ENCODE measurements at places on chromosomes 6 and 20.

DNA sequence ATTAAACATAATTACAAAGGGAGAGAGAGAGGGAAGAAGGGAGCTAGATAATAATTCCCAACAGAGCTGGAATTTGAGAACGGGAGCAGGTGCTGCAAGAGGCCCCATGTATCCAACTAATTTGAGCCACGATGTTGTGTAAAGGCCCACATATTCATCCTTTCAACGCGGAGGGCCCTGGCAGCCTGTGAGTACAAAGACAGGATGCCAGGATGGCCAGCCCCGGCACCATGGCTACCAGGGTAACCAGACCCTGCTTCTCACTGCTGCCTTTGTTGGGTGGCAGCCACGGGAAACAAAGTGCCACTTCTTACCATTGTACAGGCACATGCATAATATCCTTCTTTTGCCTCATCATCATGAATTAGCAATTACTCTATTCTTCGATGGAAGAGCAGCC, 492.0 kb upstream of the NRSN1 start:
- DNase-seq: no peak

DNA sequence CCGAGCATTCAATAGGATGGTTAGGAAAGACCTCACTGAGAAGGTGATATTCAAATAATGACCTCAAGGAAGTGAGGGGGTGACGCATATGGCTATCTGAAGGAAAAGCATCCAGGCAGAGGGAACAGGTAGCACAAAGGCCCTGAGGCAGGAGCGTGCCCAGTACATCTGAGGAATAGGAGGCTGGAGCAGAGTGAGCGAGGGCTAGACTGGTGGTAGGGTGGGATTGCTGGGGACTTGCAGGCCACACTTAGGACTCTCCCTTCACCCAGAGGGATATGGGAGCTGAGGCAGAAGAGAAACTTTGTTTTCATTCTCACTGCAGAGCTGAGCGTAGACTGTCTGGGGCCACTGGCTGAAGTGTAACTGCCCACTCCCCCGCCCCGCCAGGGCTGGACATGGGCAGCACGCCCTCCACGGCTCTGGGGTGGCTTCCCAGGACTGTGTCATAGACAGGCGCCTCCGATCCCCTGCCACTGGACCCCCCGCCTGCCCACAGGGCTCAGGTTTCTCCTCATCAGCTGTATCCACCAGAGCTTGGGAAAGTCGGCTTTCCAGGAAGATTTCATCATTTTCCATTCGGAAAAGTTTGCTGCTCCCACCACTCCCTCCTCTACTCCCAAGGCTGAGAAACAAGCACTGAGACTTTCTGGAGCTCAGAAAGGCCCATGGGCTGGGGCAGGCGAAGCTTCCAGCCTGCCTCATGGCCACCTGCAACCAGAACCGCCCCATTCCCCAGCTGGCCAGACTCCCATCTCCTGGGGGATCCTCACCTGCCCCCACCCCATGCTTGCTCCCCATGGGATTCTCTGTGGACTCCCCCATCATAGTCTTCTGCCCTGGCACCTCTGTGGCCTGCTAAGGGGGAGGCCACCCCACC, 142.6 kb downstream of the MRPL14 start:
- no peak for DNase-seq

- DNase-seq: no peak
These were observed 86.2 kb downstream of the VEGFA start for GRCh38 chr6:43856005-43856765.

GRCh38 chr6:164109770-164110140, 695.2 kb downstream of the QKI start:
- no peak for DNase-seq

DNA sequence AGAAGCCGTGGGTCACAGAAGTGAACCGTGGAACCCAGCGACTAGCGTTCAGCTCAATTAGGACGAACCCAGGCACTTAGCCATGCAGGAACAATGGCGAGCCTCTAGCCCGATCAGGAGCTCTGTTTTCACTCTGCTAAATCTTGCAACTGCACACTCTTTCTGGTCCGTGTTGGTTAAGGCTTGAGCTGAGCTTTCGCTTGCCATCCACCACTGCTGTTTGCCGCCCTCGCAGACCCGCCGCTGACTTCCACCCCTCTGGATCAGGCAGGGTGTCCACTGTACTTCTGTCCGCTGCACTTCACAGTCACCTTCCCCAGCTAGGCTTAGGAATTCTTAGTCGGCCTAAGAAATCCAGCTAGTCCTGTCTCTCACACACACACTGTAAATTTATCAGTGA, 25.7 kb upstream of the SLC32A1 start:
- DNase-seq: no peak

- no peak for DNase-seq
These were observed 693.6 kb downstream of the QKI start for GRCh38 chr6:164108092-164108491.

DNA sequence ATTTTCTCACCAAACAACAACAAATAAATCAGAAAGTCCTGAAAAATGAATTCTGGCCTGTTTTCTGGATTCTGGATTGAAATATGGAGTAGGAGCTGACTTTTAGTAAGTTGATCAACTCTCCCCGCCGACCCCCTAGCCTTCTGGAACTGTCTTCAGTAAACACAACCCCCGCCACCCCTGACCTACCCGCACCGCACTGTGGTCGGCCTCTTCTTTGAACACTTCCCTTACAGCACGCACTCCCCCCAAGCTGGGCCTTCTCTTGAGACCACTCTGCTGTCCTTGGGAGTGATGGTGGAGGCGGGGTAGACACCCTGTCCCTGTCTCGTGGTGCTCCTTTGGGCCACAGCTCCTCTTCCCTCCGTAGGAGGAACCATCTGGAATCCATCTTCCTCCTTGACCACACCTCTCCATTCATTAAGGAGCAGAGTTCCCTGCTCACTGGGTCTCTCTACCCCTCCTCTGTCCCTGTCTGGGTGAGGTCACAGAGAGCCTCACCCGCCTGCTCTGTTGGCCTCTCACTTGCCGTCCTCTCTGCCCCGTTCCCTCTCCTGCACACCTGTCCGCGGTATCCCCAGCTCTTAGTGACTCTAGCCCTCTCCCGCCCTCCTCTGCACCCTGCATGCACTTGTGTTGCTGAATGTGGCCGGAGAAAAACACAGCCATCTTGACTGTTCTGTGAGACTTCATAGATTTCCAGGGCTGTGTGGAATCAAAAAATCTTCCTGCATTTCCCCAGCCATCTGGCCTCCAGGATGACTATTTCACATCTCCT, 19.1 kb downstream of the SYNJ2 start:
- no peak for DNase-seq

DNA sequence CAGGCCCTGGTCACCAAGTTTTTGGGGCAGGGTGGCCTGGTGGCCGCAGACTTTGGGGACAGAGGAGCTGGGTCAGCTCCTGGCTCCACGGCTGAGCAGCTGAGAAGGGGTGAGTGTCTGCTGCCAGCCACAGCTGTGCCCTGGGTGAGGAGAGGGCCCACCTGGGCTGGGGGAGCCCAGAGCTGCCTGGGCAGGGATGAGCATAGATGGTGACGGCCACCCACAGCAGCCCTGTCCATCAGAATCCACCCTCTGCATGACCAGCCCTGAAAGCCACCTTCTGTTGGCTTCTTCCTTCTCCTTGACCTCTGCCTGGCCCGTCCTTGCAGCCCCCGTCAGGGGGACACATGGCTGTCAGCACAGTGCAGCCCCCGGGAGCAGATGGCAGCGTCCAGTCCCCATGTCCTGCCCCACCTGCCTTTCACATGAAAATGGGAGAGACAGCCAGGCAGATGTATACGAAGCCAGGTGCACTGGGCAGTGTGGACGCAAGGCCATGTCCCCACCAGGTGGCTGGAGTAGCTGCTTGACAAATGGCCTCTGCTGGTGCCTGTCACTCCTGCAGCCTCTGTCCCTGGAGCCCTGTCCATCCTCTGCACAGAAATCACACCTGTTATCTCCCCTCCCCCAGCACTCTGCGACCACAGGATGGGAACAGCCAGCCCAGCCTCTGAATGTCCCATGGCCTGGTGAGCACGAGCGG, 220.8 kb downstream of the PREX1 start:
- no peak for DNase-seq

DNA sequence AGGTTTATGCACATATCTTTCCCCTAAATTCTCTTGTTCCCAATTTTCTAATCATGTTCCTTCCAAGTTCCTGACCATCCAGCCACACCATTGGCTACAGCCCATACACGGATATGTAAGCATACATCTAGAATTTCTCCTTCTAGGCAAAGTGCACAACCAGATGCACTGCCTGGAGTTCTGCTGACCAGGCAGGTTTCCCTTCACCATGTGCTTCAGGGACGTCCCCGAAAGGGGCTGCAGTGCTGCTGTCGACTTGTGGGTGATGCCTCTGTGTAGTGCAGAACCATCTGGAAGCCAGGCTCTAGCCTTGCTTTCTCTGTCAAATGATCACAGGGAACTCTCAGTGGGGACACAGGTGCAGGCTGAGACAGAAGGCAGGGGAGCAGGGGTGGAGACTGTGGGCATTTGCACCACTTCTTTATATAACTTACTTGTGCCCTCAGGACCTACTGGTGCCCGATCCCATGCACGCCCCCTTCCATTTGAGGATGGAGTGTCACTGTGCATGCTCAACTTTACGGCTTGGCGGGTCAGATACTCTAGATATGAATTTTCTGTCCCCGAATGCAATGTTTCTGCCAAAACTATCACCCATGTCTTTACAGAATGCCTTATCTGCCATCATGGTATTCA, 37.5 kb upstream of the SMOC2 start:
- DNase-seq: no peak

- DNase-seq: no peak
These were observed 16.6 kb downstream of the SIM1 start for GRCh38 chr6:100447900-100448748.

GRCh38 chr6:168116975-168117899, 38.2 kb upstream of the FRMD1 start:
- DNase-seq: no peak

DNA sequence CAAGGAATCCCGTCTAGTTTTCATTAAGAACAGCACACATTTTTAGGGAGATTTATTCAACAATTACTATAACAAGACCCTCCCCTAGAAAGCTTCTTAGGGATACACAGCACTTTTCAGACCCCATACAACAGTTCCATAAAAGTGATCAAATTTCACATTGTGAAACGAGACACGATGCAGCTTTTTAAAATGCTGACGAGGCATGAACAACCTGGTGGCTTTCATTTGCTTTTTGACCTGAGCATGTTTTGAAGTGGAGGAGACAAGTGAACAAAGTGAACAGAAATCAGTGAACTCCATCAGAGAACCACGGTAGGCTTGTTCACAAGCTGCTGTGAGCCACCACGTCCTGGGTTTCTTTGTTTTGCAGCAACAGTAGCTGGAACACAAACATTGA, 112.2 kb downstream of the PCSK2 start:
- DNase-seq: no peak

DNA sequence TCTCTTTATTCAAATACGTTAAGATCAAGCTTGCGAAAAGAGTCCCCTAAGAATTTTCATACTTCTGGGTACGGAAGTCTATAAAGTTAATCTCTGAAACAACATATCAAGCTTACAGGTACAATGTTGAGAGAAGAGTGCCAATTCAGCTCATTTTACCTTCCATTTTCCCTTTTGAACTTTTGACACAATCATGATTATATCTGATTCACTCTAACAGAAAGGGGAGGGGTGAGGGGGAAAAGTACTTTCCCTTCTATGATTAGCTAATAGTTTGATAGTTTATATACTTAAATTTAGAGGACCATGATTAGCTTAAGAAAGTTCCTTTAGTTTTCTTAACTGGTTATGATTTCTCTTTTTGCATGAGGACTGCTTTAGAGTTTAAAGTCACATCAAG, 33.5 kb downstream of the SNX3 start:
- no peak for DNase-seq

DNA sequence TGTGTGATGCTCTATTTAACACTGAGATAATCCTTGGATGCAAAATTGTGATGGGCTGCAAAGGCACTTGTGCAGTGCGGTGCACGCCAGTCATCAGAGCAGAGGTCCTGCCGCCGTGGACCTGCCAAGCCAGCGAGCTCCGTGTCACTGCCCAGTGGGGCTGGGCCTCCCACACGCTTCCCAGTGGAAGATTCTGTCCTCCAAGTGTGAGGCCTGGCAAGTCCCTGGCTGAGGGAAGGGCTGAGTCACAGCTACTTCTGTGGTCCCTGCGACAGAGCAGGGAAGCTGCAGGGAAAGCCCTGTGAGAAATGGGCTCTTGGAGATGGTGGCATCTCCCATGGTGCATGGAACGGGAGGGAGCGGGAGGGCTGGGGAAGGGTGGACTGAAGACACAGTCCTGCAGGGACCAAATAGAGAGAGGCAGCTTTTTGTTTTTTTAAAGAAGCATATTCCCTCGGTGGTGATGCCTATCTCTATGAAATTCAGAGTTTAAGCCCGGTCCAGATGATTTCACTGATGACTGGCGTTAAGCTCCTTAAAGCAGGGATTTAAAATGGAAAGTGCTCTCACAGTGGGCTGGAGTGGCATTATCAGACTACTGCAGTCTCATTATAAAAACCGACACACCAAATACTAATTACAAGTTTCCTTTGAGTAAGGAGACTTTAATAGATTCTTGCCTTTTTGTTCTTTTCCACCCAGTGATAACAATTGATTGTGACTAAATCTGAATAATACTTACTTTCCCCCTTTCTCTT, 413.7 kb downstream of the QKI start:
- no peak for DNase-seq
